ENCODE measurements at places on chromosomes 6 and 20.

DNA sequence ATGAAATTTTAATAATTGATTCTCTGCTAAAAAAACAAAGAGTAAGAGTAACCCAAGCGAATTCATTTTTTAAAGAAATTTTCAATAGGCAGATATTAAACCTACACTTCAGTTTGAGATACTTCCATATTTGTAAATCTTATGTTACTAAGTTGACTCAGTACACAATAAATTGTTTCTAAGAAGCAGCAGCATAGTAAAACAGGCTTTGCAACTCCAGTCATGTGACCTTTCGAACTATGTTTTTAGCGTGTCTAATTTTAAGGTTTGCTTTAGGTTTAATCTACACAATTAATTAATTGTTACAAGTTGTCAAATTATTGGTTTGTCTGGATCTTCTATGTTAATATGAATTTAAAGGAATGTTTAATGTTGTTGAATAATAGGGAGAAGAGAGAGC lies 708.9 kb upstream of the CITED2 start:
- DNase-seq: no peak

DNA sequence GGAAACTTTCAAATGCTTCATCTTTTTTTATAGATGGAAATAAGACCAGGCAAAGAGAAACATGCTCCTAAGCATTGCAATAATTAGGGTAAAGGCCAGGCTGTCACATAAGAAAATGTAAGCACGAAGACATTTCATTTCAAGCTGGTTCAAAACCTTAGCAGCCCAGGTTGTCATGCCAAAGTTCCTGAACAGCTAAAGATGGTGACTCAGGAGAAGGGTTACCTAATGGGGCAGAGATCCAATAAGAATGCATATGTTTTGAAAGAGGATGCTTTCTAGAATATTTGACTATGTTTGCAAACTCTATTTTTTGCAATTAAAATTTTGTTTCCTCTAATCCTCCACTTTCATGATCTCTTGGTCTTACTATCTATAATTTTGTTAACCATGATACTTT lies 65.6 kb upstream of the PHACTR2 start:
- no peak for DNase-seq

GRCh38 chr6:147117580-147117979 lies 86.6 kb upstream of the STXBP5 start:
- DNase-seq: no peak

GRCh38 chr20:35342154-35342769 lies 50.0 kb upstream of the FAM83C start:
- no peak for DNase-seq

DNA sequence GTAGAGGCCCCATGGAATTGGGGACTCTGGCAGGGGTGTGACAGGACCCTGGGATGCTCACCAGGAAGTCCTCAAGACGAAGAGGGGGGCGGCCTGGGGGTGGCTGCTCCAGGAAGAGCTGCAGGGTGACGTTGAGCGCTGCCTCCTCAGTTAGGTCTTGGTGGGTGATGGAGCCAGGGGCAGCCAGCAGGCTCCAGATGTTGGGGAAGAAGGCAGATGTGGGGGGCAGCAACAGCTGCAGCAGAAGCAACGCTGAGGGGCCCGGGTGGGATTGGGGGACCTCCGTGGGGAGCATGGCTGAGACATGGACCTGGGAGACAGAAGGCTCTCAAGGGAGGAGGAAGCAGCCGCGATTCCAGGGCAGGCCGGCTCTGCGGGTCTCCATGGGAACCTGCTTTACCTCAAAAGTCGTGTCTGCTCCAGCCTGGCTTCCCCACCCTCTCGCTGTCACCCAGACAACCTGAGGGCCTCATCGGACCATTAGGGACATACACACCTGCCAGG lies 591 bp downstream of the VWA7 start:
- DNase-seq: no peak

DNA sequence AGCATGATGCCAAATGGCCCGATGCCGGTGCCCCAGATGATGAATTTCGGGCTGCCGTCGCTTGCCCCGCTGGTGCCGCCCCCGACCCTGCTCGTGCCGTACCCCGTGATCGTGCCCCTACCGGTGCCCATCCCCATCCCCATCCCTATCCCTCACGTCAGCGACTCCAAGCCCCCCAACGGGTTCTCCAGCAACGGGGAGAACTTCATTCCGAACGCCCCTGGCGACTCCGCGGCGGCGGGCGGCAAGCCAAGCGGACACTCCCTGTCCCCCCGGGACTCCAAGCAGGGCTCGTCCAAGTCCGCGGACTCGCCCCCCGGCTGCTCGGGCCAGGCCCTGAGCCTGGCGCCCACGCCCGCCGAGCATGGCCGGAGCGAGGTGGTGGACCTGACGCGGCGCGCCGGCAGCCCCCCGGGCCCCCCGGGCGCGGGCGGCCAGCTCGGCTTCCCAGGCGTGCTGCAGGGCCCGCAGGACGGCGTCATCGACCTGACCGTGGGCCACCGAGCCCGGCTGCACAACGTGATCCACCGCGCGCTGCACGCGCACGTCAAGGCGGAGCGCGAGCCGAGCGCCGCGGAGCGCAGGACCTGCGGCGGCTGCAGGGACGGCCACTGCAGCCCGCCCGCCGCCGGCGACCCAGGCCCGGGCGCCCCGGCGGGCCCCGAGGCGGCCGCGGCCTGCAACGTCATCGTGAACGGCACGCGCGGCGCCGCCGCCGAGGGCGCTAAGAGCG lies 144.6 kb downstream of the SOBP start:
- no peak for DNase-seq

DNA sequence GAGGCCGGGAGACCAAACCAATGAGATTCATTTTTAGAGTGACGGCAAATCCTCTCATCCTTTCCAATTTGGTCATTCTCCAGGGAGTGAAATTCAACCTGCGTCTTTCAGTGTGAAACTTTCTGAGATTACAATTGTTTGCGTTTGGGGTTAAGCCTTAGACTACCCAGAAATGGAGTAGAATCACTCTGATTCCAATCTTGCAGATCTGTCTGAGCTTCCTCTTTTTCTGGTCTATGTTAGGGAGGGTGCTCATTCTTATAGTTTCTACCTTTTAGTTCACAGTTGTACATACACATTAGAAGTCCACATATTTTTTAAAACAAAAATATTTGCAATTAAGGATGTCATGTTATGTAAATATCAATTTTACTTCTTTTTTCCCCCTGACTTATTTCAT lies 183.0 kb upstream of the PHACTR1 start:
- DNase-seq: no peak
